Kidney (tissue), 22 donors: ENCODE measurements at places on chromosomes 2 and 18. TPM values are rescaled to one million over a fixed set of nuclear protein-coding genes. Genes with fewer than 3 reads are reported as not detected.

- H3K4me1 ChIP-seq: peaks cover 3% of the 10 kb centered on the region
- no peaks in the 10 kb centered on the region for H3K36me3 ChIP-seq
- DNase-seq: no peak
- no peak overlapping the region for H3K27ac ChIP-seq
Measured at GRCh38 chr18:70311726-70312125, 22.9 kb downstream of the SOCS6 start.

GRCh38 chr2:74895001-74895400 is 61.1 kb downstream of the HK2 start:
- H3K4me1 ChIP-seq: no peaks in the 10 kb centered on the region
- H3K27me3 ChIP-seq: no peaks in the 10 kb centered on the region
- no peak overlapping the region for H3K27ac ChIP-seq
- H3K4me3 ChIP-seq: no peak overlapping the region

GRCh38 chr18:70413455-70413854 is 124.6 kb downstream of the SOCS6 start:
- no peaks in the 10 kb centered on the region for H3K27me3 ChIP-seq
- no peak for DNase-seq
- no peaks in the 10 kb centered on the region for H3K36me3 ChIP-seq
- no peaks in the 10 kb centered on the region for H3K4me1 ChIP-seq
- no peak overlapping the region for H3K4me3 ChIP-seq

GRCh38 chr2:5145053-5145452 is 547.1 kb upstream of the SOX11 start:
- no peaks in the 10 kb centered on the region for H3K36me3 ChIP-seq
- no peaks in the 10 kb centered on the region for H3K4me1 ChIP-seq
- no peak overlapping the region for H3K27ac ChIP-seq
- H3K4me3 ChIP-seq: no peak overlapping the region
- no peaks in the 10 kb centered on the region for H3K27me3 ChIP-seq

- no peak overlapping the region for H3K27ac ChIP-seq
- H3K4me1 ChIP-seq: no peaks in the 10 kb centered on the region
- peak; percentile 59 for DNase-seq
- no peaks in the 10 kb centered on the region for H3K36me3 ChIP-seq
- H3K4me3 ChIP-seq: no peak overlapping the region
Measured at GRCh38 chr2:236642584-236643291, 73.1 kb downstream of the ACKR3 start.

GRCh38 chr18:63155169-63155852 is 164.3 kb downstream of the BCL2 start:
- H3K36me3 ChIP-seq: no peaks in the 10 kb centered on the region
- H3K4me3 ChIP-seq: peak overlapping the region; percentile 57
- peak overlapping the region; percentile 86 for H3K27ac ChIP-seq
- H3K4me1 ChIP-seq: no peaks in the 10 kb centered on the region
- peak; percentile 85 for DNase-seq

DNA sequence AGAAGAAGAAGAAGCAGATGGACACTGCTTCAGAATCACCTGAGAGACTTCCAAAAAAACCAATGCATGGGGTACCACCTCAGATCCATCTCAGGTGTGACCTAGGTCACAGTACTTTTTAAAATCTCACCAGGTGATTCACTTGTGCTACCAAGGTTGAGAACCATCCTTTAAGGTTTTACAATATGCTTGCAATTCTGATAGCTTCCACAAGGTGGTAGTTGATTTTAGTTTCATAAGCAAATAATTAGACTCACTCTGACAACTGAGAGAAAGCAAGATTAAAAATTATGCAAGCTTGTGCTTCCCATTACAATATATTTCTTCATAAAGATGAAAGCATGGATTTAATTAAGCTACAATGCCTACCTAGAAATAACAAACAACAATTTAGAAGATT is 355.1 kb downstream of the EN1 start:
- no peaks in the 10 kb centered on the region for H3K36me3 ChIP-seq
- H3K4me1 ChIP-seq: no peaks in the 10 kb centered on the region
- no peak overlapping the region for H3K4me3 ChIP-seq
- H3K27me3 ChIP-seq: no peaks in the 10 kb centered on the region
- no peak for DNase-seq

GRCh38 chr2:214215107-214215506 is 195.7 kb upstream of the VWC2L start:
- no peak overlapping the region for H3K4me3 ChIP-seq
- no peak for DNase-seq
- no peaks in the 10 kb centered on the region for H3K36me3 ChIP-seq
- H3K27me3 ChIP-seq: no peaks in the 10 kb centered on the region
- H3K27ac ChIP-seq: no peak overlapping the region

- H3K27ac ChIP-seq: no peak overlapping the region
- no peaks in the 10 kb centered on the region for H3K27me3 ChIP-seq
Measured at GRCh38 chr2:216044883-216045486, 31.6 kb upstream of the MREG start.

DNA sequence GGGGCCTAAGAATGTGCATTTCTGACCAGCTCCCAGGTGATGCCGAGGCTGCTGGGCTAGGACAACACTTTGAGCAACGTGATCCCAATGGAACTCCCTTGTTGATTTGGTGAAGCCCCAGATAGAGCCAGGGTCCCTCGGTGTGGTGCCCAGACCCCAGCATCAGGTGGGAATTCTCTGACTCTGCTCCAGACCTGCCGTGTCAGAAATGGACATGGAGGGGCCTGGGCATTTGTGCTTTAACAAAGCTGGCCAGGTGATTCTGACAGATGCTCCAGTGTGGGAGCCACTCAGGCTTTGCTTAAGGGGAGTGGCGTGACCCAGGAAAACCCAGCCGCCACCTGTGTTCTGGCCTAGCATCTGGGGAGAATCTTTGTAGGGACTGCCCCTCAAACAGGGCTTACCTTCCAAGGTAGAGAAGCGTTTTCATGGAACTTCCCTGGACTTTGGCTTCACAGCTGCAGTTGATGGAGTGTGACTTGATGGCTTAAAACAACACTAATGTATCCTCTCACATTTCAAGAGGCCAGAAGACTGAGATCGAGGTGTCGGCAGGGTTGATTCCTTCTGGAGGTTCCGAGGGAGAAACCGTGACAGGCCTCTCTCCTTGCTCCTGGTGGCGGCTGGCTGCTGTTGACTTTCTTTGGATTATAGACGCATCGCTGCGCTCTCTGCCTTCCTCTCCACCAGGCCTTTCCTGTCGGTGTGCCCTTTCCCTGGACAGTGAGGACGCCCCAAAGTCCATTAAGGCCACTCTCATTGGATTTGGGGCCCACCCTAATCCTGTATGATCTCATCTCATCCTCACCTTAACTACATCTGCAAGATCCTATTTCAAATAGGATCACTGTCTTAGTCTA is 57.0 kb upstream of the HDAC4 start:
- H3K4me1 ChIP-seq: no peaks in the 10 kb centered on the region
- H3K36me3 ChIP-seq: no peaks in the 10 kb centered on the region
- no peak overlapping the region for H3K4me3 ChIP-seq
- DNase-seq: peak; percentile 84
- H3K27me3 ChIP-seq: no peaks in the 10 kb centered on the region
- no peak overlapping the region for H3K27ac ChIP-seq

DNA sequence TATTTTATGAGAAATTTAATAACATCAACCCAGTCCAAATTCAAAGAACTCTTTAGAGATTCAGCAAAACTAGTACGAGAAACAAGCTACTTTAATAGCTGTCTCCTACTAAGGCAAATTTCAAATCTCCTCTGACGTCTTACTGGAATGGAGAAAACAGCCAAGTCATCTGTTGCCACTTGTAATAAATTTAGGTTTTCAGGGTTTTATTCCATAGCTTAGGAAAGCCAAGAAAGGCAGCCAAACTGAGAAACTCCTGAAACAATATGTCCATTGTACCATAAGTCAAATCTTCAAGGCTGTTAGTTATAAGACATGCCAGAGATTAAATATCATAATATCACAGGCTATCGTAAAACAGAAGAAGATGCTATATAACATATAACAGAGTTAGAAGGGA is 524.6 kb upstream of the SETBP1 start:
- H3K36me3 ChIP-seq: no peaks in the 10 kb centered on the region
- no peak overlapping the region for H3K27ac ChIP-seq
- no peak for DNase-seq
- H3K4me1 ChIP-seq: no peaks in the 10 kb centered on the region

- no peak overlapping the region for H3K4me3 ChIP-seq
- H3K4me1 ChIP-seq: no peaks in the 10 kb centered on the region
- no peaks in the 10 kb centered on the region for H3K27me3 ChIP-seq
Measured at GRCh38 chr2:209761566-209761965, 10.1 kb upstream of the UNC80 start.

- H3K27me3 ChIP-seq: no peaks in the 10 kb centered on the region
- no peak overlapping the region for H3K27ac ChIP-seq
- H3K36me3 ChIP-seq: peaks cover 6% of the 10 kb centered on the region
- peaks cover 4% of the 10 kb centered on the region for H3K4me1 ChIP-seq
- DNase-seq: no peak
- H3K4me3 ChIP-seq: no peak overlapping the region
Measured at GRCh38 chr2:230202430-230203109, 17.2 kb downstream of the SP110 start.

RNASEH1 gene
- 21.1 TPM for total RNA-seq

LRP1B gene
- total RNA-seq: 1.2 TPM

PKP4 gene
- total RNA-seq: 243 TPM

TDRD15 gene
- total RNA-seq: 0.06 TPM

ZSCAN30 gene
- total RNA-seq: 20.7 TPM

MARCHF4 gene
- total RNA-seq: not detected

MYOM1 gene
- 6.8 TPM for total RNA-seq

SLC9A4 gene
- total RNA-seq: 2.8 TPM

SRD5A2 gene
- total RNA-seq: 0.22 TPM

SDC1 gene
- total RNA-seq: 266 TPM
